Cortex of kidney (tissue), 1 donor: ENCODE measurements at places on chromosomes 7 and 10.

- DNase-seq: no peak
Measured at GRCh38 chr7:36137258-36137657, 15.8 kb upstream of the EEPD1 start.

DNA sequence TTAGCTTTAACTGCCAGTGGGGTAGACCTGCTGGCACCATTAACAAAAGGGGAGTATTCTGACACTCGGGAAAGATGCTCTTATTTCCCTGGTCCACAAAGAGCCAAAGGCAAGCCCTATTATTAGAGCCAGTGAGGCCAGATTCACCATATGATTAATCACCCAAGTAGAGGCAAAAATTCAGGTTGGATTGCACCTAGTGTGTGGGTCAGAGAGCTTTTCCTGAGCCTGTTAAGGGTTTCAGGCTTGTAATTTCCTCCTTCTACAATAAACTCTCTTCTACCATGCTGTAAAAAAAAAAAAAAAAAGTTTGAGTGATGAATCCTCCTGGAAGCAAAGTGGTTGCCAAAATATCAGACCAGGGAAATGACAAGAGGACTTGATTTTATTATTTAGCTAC lies 163.5 kb downstream of the MBL2 start:
- no peak for DNase-seq

GRCh38 chr7:139641337-139641992 lies 118.0 kb downstream of the CLEC2L start:
- DNase-seq: no peak

DNA sequence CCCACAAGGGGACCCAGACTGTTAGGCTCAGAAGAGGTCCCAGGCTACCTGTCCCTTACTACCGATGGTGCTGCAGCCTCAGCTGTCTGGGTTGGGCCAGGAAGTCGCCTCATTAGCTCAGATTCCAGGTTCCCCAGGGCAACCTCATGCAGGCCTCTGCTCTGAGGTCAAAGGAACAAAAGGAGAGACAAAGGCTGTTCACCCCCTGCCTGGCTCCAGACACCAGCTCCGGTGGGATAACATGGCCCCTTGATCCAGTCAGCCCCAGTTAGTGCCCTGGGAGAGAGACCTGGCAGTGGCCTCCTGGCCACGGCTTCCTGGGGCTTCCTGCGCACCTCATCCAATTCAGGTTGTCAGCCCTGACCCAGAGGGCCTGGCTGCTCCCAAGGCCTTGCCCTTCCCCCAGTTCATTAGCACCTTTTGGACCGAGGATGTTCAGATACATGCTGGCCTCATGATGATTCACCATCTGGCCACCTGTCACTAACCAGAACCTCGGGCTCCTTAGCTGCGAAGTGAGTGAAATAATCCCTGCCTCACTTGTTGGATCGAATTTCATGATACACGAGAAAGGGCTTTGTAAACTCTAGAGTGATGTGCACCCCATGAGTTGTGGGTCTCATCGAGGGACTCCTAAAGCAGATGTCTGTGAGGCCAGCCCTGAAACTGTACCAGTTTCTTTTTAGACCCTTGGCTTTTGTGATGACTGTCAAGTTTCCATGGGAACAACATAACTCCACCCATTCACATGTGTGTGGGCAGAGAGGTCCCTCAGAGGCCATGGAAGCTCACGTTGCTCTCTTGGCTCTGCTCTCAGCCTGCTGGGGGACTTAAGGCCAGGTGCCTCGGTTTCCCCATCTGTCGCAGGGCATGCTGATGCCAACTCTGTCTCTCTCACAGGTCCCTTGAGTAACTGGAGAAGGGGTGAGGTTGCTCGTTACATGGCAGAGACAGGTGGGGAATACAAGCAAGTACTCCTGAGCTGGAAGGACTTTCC lies 79.5 kb upstream of the PCBD1 start:
- no peak for DNase-seq

DNA sequence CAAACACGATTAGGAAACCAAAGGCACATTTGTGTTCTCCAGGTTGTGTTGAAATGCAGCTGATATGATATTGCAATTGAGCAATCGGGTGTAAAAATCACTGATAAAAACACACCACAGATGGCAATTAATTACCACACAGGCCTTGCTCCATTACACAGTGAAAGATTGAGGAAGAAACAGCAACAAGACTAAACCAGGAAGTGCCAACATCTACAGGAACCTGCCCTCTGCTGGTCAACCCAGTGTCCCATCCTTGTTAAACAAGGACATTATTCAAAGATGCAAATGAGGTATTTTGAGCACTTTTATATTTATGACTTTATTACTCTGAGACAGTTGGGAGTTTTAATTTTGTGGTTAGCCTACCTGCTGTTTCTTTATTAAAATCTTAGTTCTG lies 765.6 kb upstream of the GHITM start:
- DNase-seq: no peak

- DNase-seq: no peak
Measured at GRCh38 chr10:79404231-79404609, 41.2 kb downstream of the ZCCHC24 start.

DNA sequence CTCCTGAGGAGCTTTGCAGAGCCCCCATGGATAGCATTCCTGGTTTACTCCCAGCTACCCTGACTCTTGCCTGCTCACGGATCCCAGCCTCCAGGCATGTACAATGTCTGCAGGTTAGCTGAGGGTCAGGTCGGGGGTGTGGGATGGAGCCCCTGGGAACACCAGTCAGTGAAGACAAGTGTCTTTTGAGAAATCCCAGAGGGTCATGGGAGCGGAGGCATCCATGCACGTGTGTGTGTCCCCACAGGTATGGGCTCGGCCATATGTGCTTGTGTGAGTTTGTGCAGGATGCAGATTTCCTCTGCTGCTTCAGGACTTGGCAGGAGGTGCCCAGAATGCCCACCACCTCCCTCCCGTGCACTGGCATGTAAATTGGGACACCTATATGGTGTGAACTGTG lies 28.3 kb upstream of the EN2 start:
- no peak for DNase-seq

DNA sequence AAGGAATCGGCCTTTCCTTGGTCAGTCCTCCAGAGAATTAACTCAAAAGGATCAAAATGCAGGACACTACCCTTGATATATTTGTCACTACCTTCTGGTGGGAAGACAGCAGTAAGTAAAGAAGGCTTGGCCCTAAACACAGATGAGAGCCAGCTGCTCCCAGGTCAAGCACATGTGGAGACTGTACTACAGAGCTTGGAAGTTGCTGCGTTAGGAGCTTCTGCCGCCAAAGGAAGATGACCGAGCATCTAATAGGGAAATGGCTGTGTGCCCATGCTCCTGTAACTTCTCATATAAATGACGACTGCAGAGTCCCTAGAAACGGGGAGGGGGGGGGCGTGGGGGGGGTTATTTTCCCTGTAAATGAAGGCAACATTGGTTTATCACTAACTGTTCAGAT lies 59.0 kb downstream of the PODXL start:
- DNase-seq: no peak

GRCh38 chr7:70416347-70416985 lies 715.5 kb upstream of the GALNT17 start:
- no peak for DNase-seq
